ENCODE measurements at places on chromosomes 7 and 10.
A peak's percentile ranks its signal among the peaks of the same experiment; 100 is the strongest.

GRCh38 chr10:47361293-47361692, 13.1 kb downstream of the RBP3 start:
- DNase-seq: peak; percentile 54

GRCh38 chr7:69790977-69791724, 192.9 kb downstream of the AUTS2 start:
- no peak for DNase-seq

GRCh38 chr7:4668510-4668847, 13.6 kb upstream of the FOXK1 start:
- DNase-seq: no peak

DNA sequence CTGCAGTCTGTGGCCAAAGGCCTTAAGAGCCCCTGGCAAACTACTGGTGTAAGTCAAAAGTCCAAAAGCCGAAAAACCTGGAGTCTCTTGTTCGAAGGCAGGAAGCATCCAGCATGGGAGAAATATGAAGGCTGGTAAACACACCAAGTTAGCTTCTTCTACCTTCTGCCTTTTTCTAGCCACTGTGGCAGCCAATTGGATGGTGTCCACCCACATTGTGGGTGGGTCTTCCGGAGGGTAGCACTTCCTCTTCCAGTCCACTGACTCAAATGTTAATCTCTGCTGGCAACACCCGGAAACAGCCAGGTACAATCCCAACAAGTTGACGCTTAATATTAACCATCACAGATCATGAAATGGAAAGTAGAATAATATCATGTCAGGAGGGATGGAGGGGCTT, 827.6 kb downstream of the SORCS1 start:
- no peak for DNase-seq

DNA sequence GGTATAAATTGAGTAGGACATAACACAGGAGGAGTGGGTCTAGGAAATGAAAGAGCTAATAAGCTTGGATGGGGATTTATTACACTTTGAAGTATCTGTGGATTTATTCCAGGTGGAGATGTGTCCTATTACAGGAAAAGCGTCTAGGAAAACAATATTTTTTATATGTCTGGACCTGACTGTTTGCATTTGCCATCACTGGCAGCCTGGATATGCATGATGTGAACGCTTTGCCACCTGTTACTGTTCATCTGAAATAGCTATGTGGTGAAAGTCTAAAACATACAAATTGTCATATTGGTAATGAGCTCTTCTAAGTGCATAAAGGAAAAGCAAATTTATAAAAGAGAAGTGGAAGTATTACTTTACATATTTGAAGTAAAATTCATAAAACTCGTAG, 31.6 kb upstream of the AGMO start:
- DNase-seq: no peak

GRCh38 chr7:18399436-18400235, 95.9 kb upstream of the HDAC9 start:
- no peak for DNase-seq

- DNase-seq: no peak
Measured at GRCh38 chr10:44873160-44873559, 38.0 kb upstream of the TMEM72 start.

- DNase-seq: no peak
Measured at GRCh38 chr7:2299870-2300512, 14.2 kb downstream of the SNX8 start.

DNA sequence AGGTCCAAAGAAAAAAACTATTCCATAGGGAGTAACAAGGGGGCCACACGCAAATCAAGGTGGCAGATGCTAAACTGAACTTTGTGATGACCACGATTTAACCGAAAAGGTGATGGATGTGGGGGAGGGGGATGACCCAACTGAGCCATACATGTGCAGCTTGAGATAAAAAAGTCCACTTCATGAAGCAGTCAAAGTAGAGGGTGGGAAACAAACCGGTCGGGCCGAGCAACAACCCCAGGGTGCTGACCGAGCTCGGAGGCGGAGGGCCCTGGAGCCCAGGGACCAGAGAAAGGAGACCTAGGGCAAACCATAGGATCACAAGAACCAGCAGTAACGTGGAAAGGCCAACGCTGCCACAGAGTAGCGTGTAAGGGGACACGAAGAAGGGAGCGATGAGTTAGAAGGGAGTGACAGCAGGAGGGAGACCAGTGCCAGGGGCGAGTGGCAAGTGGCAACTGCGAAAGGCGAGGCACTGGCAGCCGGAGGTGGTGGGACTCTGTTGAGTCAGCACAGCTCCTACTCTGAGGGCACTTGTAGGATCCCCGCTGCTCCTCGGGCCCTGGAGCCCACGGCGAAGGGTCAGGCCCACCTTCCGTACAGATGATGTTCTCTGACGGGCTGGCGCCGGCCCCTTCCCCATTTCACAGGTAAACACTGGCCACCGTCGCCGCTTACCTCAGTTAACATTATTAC, 540 bp downstream of the SNX13 start:
- peak; percentile 49 for DNase-seq

GRCh38 chr10:73366381-73367298, 8.0 kb upstream of the CFAP70 start:
- DNase-seq: no peak

GRCh38 chr7:5423306-5423975, at the start of gene TNRC18:
TSS of gene TNRC18 (minus strand) at chr7:5423834. CDS start at chr7:5421246, 2,588 bp downstream.
- DNase-seq: peak; percentile 46

- DNase-seq: no peak
Measured at GRCh38 chr10:60644436-60645130, 133.7 kb upstream of the CDK1 start.

- no peak for DNase-seq
Measured at GRCh38 chr10:773562-774161, 84.2 kb upstream of the DIP2C start.

- no peak for DNase-seq
Measured at GRCh38 chr7:142593106-142593505, 156.2 kb upstream of the PRSS1 start.

- no peak for DNase-seq
Measured at GRCh38 chr7:38312821-38313220, 39.4 kb upstream of the TARP start.

- no peak for DNase-seq
Measured at GRCh38 chr10:47054974-47055373, 143.7 kb downstream of the PTPN20 start.

DNA sequence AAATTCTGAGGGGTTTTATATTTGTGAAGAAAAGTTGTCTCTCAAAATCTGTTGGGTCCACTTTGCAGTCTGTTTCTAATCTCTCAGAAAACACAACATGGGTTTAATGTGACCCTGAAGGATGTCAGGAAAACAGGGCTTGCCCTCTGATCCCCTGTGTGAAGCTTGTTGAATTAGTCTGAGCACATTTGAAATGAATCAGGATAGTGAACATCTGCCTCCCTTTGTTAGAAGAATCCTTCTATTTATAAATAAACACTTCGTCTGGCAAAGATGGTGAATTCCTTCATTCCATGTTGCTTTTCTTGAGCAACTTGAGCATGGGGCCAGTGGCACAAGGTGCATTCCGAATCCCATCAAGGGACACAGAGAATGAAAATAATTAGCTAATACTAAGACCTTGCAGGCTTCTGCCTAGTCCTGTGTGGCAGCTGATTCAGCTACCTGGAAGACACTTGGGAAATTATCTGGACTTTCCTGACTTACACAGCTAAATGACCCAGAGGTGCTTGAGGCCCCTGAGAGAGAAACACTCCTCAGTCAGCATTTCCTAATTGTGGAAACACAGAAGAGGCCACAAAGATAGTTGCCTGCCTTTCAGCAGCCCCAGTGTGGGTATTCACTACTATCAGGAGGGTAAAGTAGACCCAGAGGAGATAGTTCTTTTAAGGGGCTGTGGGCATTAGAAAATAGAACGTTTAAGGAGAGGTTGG, 305.5 kb downstream of the C7orf25 start:
- DNase-seq: no peak

Data from left colon (tissue), 2 donors.